ENCODE measurements at places on chromosomes 16 and 17. TPM values are rescaled to one million over a fixed set of nuclear protein-coding genes. Genes with fewer than 3 reads are reported as not detected.

The RASL10B gene
- total RNA-seq = 0.92 TPM

The HSD11B2 gene
- 2.2 TPM for total RNA-seq

The SULT1A3 gene
- 6.6 TPM for total RNA-seq

DNA sequence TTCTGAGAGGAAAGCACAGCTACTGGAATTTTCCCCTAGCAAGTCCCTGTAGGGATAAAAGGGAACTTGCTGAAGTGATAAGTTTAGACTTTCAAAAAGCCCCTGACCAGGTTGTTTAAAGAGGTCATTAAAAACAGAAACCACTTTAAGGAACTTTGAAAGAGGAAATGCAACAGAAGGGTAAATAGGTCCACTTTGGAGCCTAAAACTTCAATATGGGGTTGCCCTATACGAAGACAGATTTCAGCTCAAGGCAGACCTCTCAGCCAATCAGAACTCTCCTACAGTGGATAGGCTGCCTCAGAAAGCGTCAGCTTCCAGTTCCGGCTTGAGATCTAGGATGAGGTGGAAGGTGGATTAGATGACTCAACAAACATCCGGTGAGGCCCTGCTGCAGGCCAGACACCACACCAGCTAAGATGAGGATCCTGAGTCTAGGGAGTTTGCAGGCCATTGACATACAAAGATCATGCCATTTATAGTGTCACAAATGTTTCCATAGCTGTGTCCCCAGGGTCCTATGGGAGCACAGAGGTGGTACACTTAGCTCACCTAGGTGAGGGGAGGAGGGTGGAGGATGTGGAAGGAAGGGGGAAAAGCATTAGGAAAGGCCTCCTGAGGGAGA lies 7.9 kb upstream of the MFSD6L start:
- no peak for DNase-seq

DNA sequence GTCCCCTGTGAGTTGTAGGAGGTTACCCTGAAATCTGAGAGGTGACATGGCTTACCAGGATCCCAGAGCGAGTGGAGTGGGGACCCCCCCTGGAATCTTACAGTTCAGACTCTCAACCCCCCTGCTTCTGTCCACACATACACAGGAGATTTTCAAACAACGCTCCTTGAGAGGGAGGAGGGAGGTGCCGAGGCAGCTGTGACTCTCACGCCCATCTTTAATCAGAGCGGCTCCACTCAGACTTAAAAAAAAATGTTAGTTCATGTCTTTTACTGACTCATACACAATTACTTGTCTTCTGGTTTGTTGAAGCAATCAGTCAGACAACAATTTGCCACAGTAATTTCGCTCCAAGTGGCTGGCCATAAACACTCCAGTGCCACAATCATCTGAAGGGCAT lies 15.4 kb upstream of the TMEM220 start:
- DNase-seq = no peak

DNA sequence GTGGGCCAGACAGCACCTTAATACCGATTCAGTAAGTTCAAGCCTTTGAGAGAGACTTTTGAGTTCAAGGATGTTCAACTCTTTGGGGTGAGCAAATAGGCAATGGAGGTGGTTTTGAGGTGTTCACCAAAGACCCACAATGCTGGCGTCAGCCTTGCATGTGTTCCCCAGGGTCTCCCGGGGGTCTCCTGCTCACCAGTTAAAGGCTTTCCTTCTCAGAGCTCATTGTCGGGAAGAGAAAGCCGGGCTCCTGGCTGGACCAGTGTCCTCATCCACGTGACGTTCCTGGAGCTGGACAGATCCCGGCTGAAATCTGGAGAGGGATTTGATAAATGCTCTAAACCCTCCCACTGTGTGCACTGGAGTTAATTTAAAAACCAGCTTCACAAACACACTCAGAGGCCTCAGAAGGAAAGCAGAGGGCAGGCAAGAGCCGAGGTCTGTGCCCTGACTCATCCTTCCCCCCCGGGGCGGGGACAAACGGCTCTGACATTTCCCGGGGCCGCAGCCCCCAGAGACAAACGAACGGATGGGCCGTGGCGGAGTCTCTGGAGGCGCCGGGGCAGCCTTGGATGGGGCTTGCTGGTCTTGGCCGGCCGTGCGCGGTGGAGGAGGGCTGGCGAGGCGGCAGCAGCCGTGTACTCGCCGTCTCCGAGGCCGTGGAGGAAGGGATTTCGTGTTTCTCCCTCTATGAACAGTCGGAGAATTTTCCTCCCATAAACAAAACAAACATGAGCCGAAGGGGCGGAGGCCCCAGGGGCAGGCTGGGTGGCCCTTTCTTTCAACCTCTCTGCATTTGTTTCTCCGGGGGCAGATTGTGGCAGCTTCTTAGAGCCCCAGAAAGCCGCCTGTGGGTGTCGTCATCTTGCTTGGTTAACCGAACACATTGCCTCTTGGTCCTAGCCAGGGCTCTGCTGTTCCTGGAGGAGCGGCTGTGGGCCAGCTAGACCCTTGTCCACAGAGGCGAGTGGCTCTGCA lies 94.2 kb downstream of the NTN1 start:
- no peak for DNase-seq

DNA sequence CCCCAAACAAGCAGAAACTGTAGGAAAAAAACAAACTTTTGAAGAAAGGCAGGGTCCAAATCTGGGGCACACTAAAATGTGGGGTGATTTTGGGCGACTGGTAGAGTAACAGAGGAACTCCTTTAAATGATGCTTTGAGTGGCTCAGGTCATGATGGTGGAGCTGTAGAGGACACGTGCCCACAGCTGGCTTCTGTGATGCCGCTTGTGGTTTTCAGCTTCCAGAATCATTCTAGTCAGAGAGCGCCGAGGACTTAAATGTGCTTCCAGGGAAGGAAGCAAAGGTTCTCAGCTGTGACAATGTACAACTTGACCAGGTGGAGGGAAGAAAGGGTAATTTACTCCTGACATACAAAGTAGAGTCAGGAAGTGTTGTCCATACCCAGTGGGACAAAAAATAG lies 162.4 kb downstream of the LGALS9B start:
- no peak for DNase-seq
